Omental fat pad (tissue), 4 donors: ENCODE measurements at places on chromosomes 1 and 21.

- DNase-seq: no peak
Observed at GRCh38 chr1:224879162-224879803, 50.2 kb upstream of the DNAH14 start.

GRCh38 chr1:101295209-101295608 lies 58.4 kb downstream of the S1PR1 start:
- no peak for DNase-seq

DNA sequence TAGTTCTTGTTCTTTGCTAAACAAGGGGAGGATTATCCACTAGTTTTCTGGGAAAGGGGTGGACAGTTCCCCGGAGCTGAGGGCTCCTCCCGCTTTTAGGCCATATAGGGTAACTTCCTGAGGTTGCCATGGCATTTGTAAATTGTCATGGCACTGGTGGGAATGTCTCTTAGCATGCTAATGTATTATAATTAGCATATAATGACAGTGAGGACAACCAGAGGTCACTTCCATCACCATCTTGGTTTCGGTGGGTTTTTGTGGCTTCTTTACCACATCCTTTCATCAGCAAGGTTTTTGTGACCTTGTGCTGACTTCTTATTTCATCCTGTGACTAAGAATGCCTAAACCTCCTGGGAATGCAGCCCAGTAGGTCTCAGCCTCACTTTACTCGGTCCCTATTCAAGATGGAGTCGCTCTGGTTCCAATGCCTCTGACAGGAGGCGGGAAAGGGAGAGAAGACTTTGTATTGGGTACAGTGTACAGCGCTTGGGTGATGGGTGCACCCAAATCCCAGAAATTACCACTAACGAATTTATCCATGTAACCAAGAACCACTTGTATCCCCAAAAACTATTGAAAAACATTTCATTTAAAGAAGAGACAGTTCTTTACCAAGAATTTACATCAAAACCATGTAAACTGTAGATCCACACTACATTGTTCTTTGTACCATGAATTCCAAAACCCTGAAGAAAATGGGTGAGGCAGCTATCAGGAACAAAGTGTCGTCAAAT lies 8.7 kb upstream of the SLC2A5 start:
- no peak for DNase-seq

- no peak for DNase-seq
Observed at GRCh38 chr1:160550572-160551034, 27.5 kb upstream of the SLAMF6 start.

GRCh38 chr1:60965280-60965854 lies 117.0 kb upstream of the NFIA start:
- DNase-seq: no peak

DNA sequence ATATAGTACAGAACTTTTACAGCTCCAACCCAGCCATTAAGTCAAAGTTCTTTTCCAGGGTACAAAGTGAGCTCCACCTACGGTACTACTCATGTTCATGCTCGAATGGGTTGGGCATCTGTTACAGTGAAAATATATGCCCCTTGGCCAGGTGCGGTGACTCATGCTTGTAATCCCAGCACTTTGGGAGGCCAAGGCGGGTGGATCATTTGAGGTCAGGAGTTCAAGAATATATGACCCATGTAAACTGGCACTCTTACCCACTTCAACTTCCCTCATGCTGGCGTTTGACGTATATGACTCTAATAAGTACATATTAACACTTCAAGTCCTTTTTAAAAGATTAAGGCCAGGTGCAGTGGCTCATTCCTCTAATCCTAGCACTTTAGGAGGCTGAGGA lies 71.3 kb upstream of the PKN2 start:
- no peak for DNase-seq

DNA sequence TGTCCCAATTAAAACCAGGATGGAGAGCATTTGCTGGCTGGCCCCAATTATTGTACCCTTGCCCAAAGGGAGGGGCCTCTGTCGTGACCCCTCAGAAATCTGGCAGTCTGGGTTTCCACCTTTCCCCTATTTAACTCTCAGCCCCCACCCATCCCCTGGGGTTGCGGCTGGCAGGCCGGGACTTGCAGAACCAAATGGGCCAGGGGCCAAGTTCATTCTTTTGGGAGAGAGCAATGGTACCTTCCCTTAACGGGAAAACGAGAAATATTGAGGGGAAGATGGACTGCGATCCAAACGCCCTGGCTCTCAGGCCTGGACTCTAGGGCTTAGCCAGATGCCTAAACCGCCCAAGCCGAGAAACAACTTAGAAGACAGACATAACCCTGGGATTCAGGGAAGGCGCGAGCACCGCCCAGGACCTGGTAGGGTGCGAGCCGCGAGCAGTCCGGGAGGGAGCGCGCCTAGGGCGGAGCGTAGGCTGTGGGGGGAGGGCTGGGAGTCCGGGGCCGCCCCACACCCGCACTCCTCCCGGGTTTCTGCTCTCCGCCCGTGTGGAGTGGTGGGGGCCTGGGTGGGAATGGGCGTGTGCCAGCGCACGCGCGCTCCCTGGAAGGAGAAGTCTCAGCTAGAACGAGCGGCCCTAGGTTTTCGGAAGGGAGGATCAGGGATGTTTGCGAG lies at the start of gene SLC27A3:
Gene SLC27A3, plus strand, starts transcription at position 628 of the 678 bp plus-strand sequence. CDS start 91 bp downstream, outside the sequence.
- no peak for DNase-seq

- DNase-seq: no peak
Observed at GRCh38 chr1:10939654-10940450, 72.6 kb upstream of the TARDBP start.

DNA sequence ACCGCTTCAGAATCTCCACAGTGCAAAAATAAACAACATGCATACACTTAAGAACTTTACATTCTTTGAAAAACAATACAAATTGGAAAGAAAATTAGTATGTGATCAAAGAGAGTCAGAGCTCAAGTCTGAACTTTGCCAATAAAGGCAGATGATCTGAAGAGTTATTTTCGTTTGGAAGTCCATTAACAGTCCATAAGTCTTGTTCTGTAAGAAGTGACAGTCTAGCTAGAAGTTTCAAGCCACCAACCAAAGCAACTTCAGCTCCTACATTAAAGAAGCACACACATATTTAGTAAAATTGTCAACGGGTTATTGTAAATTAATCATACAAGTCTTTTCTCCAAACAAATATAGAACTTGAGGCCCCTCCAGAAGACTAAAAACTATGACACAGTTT lies 20.7 kb downstream of the ANGEL2 start:
- no peak for DNase-seq

DNA sequence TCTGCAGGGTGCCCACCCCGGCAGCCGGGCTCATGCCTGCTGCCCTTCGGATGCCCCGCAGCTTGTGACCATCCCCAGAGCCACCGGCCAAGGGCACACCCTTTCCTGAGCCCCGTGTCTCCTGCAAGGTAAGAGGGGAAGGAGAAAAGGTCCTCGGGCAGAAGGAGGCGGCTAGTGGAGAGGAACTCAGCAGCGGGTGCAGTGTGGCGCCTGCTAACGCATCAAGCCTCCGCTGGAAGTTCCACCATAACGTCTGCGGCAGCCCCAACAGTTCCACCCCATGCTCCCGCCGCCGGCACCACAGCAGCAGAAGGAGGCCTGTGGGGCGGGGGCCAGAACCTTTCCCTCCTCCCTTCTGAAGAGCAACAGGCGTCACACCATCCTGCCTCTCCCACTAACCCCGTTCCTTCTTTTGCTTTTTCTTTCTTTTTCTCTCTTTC lies 990 bp downstream of the VWA5B1 start:
- no peak for DNase-seq

- no peak for DNase-seq
Observed at GRCh38 chr1:5711956-5712645, 280.1 kb downstream of the NPHP4 start.

- DNase-seq: no peak
Observed at GRCh38 chr21:33314111-33314510, 10.7 kb upstream of the IFNAR1 start.

DNA sequence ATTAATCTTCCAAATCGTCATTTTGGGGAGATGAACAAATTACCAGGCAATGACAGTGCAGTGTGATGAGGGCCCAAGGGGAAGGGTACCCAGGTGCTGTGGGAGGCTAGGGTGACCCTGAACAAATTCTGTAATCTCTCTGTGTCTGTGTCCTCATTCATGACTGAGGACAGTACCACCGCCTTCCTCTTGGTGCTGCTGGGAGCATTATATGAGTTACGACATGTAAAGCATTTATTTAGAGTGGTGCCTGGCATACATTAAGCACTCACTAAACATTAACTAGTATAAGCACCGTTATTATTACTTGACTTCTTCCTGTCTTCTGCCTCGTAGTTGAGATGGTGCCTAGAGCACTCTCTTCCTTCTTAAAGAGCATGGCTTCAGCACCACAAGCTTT lies 468.2 kb upstream of the VAMP3 start:
- DNase-seq: no peak

- no peak for DNase-seq
Observed at GRCh38 chr21:34545079-34545884, 33.3 kb upstream of the KCNE1 start.
